ENCODE measurements at places on chromosomes 1 and 21.

- DNase-seq: peak; percentile 98
Measured at GRCh38 chr1:207393610-207394009, 60.5 kb upstream of the CR2 start.

DNA sequence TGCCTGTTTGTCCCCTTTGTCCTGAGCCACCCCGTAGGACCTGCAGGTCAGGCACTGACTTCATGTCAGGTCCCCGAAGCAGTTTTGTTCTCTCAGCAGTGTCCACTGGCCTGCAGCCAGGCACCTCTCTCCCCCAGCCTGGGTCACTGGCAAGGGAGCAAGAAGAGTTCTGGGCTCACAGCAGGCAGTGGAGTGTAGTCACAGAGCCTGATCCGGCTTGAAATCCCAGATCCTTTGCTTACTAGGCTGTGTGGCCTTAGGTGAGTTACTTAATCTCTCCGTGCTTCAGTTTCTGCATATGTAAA, 34.2 kb downstream of the L1TD1 start:
- DNase-seq: no peak

- DNase-seq: no peak
Measured at GRCh38 chr21:19340303-19340702, 936.7 kb upstream of the TMPRSS15 start.

DNA sequence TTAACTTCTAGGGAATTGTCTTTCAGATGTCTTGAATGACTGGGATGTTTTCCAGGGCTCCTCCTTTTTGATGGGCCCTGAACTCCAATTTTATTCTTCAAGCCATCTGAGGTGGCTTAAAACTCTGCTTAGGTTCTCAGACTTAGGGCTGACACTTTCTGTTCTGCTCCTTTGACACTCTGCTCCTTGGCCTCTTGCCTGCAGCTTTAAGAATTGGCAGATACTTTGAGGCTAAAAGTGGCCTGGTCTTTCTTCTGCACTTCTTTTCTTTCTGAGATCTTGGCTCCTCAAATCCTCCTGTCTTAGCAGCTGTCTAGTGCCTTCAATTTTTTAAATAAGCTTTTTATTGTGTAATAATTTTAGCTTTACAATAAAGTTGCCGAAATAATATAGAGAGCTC, 294.6 kb downstream of the RPS6KC1 start:
- no peak for DNase-seq

DNA sequence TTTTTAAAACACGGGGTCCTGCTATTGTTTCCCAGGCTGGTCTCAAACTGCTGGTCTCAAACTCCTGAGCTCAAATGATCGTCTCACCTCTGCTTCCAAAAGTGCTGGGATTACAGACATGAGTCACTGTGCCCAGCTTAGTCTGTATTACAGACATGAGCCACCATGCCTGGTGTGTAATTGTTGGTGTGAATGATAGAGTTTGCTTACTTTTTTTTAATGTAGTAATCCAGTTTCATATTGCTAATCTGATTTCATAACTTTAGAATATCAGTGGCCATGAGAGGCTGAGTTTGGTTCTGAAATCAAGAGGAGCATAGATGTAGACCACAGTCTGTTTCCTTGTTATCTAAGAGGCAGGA, 3.4 kb downstream of the EPB41 start:
- no peak for DNase-seq

Measured in renal cortical epithelial cell (primary cell).